Activated CD4-positive, CD25-positive, alpha-beta regulatory T cell treated with anti-CD3 and anti-CD28 coated beads, Interleukin-2, amount 50 U/mL, for 72 hours (primary cell): ENCODE measurements at places on chromosomes 16 and 17.

DNA sequence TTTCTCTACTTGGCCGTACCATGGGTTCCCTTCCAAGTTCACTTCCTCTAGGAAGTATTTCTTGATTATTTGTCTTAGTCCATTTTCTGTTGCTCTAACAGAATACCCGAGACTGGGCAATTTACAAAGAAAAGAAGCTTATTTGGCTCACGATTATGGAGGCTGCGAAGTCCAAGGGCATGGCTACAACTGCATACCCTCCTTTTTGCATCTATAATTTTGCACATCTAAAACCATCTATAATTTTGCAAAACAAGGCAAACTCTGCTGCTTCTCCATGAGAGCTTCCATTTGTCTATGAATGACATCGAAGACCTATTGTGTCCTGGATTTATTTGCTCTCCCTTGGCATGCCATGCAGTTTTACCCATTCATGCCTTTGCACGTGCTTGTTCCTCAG lies 27.6 kb upstream of the RGS9 start:
- no peak for DNase-seq

GRCh38 chr16:19507867-19508266 lies 14.0 kb downstream of the GDE1 start:
- DNase-seq: no peak

DNA sequence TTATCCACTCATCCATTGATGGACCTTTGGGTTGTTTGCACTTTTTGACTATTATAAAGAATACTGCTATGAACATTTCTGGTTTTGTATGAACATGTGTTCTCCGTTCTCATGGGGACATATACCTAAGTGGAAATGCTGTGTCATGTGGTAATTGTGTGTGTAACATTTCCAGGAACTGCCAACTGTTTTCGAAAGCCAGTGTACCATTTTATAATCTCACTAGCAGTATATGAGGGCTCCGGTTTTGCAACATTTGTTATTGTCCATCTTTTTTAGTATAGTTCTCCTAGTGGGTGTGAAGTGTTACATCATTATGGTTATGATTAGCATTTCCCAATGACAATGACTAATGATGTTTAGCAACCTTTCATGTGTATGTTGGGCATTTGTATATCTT lies 5.1 kb upstream of the TRIM25 start:
- DNase-seq: no peak

DNA sequence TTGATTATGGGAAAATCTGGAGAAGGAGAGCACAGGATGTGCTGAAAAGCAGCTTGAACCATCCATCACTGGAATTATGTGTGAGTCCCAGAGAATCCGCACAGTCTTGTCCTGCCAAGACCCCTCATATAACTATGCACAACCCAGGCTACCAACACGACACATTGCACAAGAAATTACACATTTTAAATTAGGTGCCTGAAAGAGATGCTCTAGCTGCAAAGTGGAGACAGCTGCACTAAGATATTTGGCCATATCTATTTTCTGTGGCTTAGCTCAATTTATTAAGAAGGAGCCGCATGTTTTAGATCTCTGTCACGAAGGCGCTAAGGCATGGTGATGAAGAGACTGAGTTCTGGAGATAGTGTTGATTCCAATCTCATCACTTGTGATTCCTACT lies 1308.4 kb downstream of the CDH8 start:
- no peak for DNase-seq

DNA sequence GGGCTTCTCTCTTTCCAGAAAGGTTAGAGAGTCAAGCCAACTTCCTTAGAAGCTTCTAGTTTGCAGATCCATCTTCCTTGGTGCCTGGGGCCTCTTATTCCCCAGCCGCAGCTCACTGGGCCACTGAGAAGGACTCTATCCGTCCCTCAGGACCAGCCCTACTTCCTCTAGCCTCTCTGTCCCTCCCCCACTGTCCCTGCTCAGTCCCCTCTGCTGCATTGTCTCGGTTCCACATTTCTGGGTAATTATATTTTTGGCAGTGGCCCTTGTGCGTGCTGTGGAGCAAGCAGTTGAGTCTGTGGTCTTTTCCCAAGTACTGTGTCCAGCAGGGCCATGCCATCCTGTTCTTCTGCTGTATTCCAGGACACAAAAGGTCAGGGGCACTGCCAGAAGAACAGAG lies 17.8 kb downstream of the IRX3 start:
- no peak for DNase-seq

DNA sequence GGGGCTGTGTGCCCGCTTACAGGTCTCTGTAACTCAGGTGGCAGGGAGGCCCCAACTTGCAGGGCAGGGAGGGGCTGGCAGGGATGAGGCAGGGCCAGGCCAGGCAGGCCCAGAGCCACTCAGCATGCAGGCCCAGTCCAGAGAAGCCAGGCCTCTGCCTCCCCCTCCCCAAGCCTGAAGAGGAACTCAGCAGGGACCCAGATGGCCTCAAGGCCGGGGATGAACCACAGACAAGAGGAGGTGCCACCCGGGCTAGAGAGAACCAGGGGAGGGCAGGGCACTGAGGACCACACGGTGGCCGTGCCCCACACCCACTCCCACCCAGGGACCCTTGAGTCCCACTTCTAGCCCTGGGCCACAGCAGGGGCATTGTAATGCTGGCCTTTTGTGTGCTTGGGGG lies 29.8 kb upstream of the EIF1 start:
- DNase-seq: no peak

DNA sequence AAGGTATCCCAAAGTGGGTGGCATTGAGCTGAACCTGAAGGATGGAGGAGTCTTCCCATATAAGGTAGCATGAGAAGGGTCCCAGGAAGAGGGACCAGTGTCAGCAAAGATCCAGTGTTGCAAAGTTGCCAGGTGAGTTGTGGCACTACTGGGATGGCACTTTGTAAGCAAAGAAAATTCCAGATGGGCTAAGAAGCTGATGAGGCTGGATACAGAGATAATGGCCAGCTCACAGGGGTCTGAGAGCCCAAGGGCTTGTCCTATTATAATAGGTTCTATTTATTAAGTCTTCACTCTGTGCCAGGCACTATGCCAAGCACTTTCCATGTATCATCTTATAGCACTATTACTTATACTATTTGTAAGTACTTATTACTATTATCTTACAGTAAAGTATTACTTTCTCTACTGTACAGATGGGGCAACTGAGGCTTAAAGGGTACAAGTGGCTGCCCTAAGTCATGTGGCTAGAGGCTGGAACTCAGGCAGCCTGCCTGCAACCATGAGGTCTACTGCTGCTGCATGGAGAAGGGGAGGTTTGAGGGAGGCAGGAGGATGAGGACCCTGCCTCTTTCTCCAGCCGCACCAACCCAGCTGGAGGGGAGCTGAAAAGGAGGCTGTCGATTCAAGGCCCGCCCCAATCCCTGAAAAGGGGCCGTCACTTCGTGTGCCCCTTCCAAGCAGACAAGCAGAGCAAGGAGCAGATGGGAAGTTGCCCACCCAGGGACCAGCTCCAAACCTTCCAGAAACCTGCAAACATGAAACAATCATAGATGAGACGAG lies 86.5 kb downstream of the C16orf78 start:
- DNase-seq: peak; percentile 7

GRCh38 chr16:19710191-19710908 lies 7.7 kb downstream of the KNOP1 start:
- no peak for DNase-seq

DNA sequence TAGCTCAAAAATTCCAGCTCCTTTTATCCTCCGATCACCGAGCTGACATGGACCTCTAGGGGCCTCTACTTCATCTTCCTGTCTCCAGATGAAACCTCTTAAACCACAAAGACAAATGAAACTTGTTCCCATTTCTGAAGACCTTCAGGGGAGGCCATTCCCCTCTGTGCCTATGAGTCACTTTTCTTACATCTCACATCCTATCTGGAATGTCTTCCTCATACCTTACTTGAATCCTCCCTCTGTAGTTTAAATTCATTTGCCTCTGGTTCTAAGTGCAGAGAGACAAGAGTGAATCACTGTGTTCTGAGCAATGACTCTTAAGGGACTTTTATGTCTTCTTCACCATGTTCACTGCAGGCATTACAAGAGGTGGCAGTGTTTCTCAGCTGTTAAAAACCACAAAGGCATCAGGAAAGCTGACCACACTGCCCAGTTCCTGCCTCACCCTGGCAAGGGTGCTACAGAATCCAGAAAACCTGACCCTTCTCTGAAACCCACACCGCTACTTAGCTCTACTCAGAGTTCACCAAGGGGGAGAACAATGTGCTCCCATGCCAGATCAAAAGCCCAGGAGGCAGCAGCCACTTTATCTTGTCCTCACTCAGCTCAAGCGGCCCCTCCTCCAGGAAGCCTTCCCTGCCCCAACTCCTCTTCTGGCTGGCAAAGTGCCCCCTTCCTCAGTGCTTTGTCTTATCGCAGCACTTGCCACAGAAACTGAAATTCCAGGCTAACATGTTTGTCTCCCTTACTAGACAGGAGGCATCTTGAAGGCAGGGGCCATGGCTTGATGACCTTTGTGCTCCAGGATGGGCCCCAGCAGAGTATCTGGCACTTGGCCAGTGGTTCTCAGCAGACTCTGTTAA lies 6.4 kb downstream of the CUEDC1 start:
- no peak for DNase-seq

GRCh38 chr17:77765292-77765691 lies 193.2 kb upstream of the TNRC6C start:
- DNase-seq: no peak

DNA sequence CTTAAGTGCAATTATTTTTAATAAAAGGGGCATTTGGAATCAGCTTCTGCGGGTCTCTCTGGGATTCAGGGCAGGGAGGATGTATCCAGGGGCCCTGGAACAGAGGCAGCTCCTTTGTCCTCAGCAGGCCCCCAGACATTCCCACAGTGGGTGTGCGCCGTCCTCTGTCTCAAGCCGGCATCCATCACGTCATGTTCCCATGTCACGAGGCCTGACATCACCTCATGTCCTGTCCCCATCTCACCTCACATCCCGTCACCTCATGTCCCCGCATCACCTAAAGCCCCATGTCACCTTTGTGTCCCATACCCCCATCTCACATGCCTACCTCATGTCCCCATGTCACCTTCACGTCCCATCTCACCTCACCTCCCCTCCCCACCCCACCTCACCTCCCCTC lies 18.5 kb downstream of the GAA start:
- no peak for DNase-seq

DNA sequence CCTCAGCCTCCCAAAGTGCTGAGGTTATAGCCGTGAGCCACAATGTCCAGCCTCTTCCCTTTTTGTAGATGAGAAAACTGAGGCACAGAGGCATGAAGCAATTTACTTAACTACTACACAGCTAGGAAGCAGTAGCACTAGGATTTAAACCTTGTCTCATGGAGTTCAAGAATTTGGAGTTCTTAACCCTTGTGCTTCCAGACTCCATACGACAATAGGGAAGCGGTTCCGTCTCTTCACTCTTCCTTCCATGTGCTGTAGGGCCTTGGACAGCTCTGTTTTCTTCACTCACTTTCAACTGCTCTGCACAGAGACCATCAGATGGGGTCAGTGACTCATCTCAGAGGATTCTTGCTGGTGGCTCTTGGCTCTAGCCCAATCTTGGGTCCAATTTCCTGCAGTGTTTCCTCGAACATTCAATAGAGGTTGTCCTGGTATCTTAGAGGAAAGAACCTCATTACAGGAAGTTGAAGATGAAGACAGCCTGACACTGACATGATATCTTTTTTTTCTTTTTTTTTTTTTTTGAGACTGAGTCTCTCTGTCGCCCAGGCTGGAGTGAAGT lies 19.3 kb downstream of the ITGAL start:
- DNase-seq: no peak

- no peak for DNase-seq
Measured at GRCh38 chr16:78292844-78293380, 193.5 kb downstream of the WWOX start.

GRCh38 chr17:55246583-55246982 lies 18.2 kb upstream of the HLF start:
- DNase-seq: no peak

DNA sequence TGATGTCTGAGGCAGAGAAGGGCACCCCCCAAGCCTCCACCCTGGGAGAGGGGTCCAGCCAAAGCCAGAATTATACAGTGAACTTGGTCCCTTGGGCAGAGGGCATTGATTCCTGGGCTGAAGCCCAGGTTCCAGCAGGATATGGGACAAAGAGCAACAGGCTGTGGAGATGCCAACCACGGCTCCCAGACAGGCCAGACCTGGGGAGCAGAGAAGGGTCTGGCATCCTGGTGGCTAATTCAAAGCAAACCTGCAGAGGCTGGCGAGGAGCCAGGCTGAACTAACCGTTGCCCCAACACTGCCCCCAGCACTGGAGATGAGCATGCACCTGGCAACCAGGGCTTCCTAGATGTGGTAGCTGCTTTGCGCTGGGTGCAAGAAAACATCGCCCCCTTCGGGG lies 3.0 kb downstream of the CES3 start:
- no peak for DNase-seq

- no peak for DNase-seq
Measured at GRCh38 chr17:41367426-41368075, 2.1 kb downstream of the KRT33B start.

DNA sequence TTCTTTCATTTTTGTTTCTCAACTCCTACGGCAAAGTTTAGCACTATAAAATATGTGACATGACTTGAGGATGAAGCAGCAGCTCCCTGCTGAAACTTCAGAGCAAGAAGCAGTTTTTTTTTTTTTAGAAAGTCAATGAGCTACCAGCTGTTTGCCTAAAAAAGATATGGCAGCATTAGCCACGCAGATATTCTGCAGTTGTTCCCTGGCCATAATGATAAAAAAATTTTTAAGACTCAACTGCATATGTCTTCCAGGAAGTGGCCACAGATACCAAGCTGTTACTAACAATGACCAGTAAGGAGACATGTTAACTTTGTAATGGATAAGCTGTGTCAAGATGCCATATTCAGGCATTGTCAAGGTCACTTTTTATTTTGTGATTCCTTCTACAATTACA lies 319.6 kb upstream of the CDH11 start:
- no peak for DNase-seq

DNA sequence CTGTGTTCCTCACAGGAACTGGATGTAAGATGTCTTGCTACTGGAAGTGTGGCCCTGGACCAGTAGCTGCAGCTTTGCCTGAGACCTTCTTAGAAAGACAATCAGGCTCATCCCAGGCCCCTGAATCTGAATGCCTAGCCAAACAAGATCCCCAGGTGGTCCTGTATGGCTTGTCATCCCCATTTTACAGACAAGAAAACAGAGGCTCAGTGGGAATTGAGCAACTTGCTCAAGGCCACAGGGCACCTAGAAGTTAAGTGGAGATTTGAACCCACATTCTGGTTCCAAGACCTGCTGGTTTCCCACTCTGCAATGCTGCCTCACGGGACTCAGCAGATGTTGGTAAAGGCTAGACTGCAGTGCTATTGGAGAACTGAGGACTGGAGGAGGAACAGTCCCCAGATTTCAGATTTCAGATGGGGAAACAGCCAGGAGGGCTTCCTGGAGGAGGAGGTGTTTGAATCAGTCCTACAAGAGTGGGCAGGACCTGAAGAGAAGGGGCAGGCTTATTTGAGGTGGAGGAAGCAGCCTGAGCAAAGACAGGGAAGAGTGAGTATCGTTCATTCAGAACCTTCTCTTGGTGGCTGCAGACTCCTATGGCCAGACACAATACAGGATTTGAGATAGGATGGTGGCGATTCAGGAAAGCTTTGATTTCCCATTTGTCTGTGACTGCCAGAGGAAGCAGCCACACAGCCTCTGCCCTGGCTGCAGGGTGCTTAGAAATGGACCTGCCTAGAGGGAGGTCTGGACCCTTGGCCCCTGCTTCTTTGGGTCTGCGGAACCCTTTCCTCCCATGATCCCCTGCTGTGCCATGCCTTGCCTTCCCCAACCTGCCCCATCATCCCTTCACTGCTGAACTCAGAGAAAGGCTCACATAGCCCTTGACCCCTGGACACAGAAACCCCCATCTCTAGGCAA lies 233.4 kb upstream of the NLRP1 start:
- no peak for DNase-seq
